Fibroblast of the aortic adventitia (primary cell): ENCODE measurements at places on chromosomes 16 and 17. TPM values are rescaled to one million over a fixed set of nuclear protein-coding genes. Genes with fewer than 3 reads are reported as not detected.

GRCh38 chr16:871562-872345, 71.2 kb upstream of the GNG13 start:
- no peak for DNase-seq

GRCh38 chr16:50204453-50205108, 51.5 kb downstream of the TENT4B start:
- DNase-seq = no peak

DNA sequence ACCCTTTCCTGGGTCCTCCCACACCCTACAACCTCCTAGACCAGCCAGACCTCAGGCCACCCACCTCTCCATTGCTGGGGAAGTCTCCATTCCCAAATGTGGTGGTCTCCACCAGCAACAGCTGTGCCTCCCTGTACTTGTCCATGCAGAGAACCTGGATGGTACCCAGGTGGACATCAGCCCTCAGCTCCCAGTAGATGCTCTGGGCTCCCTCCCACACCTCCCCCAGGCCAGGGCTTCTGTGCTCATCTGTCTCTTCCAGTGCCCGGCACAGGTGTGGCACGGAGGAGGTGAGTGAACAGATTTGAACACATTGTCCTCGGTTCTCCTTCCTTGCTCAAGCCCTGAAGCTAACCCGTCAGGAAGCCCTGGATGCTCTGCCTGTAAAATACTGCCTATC, 34.6 kb downstream of the LGALS9 start:
- DNase-seq = no peak

DNA sequence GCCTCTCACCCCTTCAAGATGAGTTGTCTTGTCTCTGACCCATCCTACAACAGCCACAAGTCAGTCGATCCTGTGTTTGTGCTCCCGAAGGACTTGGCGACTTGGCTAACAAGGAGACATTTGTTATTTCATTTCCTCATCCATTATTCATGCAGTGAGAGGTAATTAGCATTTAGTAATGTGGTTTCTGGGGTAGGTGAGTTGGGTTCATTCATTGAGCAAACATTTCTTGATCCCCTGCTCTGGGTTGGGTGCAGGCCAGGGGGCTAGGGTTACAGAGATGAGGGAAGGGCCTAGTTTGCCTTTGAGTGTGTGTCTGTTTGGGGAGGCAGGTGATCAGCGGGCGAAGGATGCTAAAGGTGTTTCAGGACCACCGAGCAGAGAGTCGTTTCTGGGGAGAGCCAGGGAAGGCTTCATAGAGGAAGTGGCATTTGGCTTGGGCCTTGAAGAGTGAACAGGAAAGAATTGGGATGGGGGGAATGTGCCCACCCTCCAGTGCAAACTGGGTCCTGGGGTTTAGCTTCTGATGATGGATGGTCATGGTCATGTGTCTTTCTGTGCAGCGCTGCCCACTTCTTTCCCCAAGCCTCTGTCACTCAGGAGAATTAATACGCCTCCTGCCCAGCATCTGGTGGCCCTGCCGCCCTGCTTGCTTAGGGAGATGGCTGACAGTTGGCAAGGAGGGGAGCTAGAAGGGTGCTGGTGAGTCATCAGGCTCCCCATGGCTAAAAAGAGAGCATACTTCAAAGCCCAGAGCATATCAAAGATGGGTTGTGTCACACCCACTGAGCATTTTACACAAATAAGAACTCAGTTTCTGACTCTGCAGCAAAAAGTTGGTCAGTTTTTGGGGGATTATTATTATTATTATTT, 38.5 kb downstream of the MSI2 start:
- DNase-seq = no peak

DNA sequence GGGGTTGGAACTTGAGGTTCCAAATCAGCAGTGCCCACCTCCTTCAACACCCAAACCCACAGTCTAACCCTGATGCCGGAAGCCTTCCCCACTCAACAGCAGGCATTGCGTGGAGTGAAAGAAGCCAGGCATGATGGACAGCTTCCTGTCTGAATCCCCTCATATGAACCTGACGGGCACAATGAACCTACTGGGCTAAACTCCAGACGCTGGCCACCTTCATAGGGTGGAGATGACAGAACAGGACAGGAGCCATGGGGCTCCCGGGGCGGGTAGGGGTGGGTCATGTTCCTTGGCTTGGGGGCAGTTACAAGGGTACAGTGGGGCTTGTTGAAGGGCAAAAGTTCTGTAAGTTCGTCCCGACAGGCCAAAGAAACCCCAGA, 460 bp upstream of the HSBP1 start:
- DNase-seq = no peak

GRCh38 chr17:13940858-13941665, 128.2 kb upstream of the COX10 start:
- DNase-seq = peak; percentile 15

DNA sequence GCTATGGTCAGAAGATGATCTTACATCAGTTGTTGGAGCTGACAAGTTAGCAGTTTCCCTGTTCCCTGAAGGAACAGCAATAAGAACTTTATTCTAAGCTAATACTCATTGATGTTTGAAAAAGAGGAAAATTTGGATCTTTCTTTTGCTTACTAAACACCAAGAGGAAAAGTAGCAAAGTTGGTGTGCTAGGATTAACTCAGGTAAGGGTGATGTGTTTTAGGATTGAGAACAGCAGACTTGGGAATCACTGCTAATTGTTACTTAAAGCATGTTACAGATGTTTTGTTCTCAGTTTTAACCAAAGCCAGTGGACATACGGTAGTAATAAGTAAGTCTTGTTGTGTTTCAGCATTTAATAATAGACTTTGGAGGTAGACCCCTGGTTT, 3.7 kb downstream of the SETD6 start:
- DNase-seq = no peak

GRCh38 chr16:80480664-80481063, 60.1 kb upstream of the DYNLRB2 start:
- DNase-seq = no peak

DNA sequence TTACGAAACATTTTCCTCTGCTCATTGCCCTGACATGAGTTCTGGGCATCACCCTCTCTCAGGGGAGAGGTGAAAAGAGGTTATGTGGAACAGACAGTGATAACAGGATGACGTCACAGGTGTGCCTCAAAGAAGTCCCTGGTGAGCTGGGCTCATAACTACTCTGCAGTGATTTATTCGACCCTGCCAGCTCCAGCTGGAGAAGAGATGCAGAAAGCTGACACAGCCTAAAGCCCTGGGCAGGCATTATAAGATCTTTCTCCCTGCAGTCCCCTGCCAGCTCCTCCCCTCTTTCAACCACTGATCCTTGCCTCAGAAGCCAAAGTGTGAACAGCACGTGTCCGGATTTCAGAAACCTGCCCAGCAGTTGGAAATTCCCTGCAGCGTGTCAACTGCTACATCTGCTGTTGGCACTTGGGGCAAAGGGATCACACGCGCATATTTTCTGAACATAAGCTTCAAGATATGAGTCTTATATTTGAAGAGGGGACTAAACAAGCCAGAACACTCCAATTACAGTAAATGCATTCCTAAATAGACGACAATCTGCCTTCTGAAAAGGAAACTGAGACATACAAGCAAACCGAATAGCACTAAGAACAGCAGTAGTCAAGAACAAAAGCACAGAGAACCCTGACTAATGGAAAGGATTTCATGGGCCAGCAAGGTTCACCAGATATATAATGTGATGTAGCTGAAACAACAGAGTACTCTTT, 80.5 kb downstream of the SMG6 start:
- peak; percentile 95 for DNase-seq

DNA sequence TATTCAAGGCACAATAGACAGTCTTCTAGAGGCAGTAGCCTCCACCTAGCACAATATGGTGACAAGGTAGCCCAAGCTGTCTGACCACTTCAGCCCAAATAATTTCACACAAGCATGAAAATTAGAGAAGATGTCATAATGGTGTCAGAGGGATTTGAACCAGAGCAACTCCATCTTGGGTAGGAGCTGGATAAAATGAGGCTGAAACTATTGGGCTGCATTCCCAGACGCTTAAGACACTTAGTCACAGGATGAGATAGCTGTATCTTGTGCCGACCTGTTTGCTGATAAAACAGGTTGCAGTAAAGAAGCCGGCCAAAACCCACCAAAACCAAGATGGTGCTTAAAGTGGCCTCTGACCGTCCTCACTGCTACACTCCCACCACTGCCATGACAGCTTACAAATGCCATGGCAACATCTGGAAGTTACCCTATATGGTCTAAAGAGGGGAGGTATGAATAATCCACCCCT, 192.6 kb downstream of the CPPED1 start:
- no peak for DNase-seq

- DNase-seq = no peak
Measured at GRCh38 chr17:10598621-10599020, 49.2 kb upstream of the MYH2 start.

DNA sequence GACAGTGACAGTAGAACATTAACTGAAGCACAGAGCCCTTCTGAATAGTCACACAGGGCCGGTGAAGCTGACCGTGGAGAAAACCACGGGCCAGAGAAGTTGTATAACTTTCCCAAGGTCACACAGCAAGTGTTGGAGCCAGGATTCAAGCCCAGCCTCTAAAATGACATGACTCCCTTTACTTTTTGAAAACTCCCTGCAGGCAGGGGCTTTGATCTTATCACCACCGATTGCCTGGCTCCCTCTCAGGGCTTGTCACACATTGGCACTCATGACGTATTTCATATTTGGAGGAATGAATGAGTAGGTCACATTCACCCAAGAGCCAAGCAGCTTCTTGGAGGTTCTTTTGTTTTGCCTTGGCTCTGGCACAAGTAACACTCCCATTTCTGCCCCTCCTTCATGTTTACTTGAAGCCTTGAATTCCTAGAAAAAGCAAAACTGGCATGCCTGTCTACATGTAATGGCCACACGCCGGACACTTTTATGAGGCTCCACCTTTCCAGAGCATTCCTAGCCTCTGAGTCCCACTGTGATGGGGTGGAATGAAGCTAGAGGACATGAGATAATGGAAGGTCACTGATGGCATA, 13.3 kb upstream of the RBBP6 start:
- DNase-seq = peak; percentile 93

DNA sequence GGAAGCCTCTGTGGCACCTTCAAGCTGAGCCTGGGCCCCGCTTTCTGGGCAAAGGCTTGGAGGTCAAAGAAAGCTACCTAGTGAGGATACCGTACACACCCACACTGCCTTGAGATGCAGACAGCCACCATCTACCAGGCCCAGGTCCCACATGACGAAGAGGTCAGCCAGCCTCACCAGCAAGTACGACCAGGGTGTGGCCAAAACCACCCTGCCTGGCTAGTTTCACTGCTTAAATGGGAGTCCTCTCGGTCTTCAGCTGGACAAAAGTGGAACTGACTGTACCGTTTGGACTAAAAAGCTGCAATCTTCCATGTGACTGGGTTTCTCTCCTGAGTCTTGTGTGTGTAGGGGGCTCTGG, 21.6 kb downstream of the VASN start:
- DNase-seq = peak; percentile 65

DNA sequence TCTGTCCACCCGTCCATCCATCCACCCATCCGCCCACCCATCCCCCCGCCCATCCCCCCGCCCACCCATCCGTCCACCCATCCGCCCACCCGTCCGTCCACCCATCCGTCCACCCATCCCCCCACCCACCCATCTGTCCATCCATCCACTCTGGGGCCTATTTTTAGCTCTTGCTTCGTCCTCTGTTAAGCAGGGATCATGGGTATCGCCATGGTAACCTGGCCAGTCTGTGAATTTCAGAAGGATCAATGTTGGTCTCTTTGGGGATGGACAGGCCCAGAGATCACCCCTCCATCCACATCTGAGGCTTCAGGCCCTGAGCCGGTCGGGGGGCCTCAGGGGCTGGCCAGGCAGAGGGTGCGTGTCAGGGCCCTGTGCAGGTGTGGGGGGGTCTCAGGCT, 15.2 kb upstream of the DPEP1 start:
- peak; percentile 37 for DNase-seq

DNA sequence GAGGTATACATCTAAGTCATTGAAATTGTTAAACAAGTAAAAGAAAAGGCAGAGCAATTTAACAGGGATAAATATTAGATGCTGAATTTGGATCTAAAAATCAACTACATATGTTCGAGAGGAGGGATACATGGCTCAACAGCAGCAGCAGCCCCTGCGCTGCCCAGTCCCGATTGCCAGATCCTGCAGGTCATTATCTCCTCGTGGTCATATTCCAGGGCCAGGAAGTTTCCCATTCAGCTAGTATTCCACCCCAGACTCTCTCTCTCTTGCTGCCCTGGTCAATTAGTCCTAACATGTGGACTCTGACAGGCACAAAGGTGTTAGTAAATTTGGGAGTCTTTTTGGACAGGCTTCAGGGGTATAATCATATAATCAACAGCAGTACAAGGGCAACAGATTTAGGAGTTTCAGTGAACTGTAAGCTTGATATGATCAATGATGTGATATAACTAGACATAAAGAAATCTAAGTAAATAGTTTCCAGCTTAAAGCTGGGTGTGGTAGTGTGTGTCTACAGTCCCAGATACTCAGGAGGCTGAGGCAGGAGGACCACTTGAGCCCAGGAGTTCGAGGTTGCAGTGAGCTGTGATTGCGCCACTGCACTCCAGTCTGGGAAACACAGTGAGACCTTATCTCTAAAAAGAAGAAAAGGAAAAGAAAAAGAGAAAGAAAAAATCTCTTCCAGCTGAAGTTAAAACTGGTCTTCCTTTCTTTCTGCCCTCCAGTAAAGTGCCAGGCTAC, 96.5 kb upstream of the MED13 start:
- no peak for DNase-seq

DNA sequence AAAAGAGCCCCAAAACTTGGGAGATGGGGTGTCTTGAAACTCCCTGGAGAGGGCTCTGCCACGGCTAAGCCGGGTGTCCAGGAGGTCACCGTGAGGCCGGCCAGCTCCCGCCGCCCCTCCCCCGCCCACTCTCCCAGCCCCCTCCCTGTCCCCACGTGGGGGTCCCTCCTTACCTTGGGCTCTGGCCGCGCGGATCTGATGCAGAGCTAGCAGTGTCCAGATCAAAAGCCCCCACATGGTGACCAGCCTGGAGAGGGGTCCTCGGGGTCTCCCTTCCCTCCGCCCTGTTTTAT, 447 bp downstream of the SDK2 start:
- no peak for DNase-seq

- peak; percentile 45 for DNase-seq
Measured at GRCh38 chr17:66492561-66493005, 190.2 kb downstream of the PRKCA start.

DNA sequence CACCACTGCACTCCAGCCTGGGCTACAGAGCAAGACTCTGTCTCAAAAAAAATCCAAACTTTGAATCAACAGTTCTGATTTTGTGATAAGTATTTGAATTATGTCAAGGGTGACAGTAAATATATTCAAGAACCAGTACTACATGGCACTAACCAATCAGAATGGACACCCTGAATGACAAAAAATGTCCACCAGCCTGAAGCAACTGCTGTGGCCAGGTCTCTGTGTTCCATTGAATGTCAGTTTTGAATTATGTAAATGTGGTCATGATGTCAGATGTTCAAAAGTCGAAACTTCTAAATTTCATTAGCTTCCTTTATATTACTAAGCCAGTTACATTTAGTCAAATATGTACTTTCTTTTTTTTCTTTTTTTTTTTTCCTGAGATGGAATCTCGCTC, 15.4 kb upstream of the ATXN1L start:
- DNase-seq = no peak

GRCh38 chr16:50692644-50692998, 785 bp upstream of the NOD2 start:
- DNase-seq = no peak

GRCh38 chr17:71709271-71709890, 411.4 kb upstream of the SOX9 start:
- DNase-seq = no peak

IRX3 gene
- total RNA-seq = 0.09 and 1.8 TPM in 2 replicates

ABCC6 gene
- 0.41 and 0.63 TPM in 2 replicates for total RNA-seq

CACNG1 gene
- total RNA-seq = not detected in 2 replicates

PMP22 gene
- 111 and 115 TPM in 2 replicates for total RNA-seq

LRRC37A gene
- 1.4 and 2.3 TPM in 2 replicates for total RNA-seq

KCNH4 gene
- 0.09 TPM in 1 of 2 replicates, not detected in the other for total RNA-seq

SPATA32 gene
- not detected in 2 replicates for total RNA-seq

DPEP1 gene
- total RNA-seq = not detected in 2 replicates

STH gene
- not detected in 2 replicates for total RNA-seq
